ENCODE measurements at places on chromosomes 13 and 19.

GRCh38 chr19:18865973-18866799, 29.8 kb downstream of the CERS1 start:
- DNase-seq = peak; percentile 60

- DNase-seq = peak; percentile 69
These were observed 8.1 kb downstream of the PIK3R2 start for GRCh38 chr19:18160971-18161635.

DNA sequence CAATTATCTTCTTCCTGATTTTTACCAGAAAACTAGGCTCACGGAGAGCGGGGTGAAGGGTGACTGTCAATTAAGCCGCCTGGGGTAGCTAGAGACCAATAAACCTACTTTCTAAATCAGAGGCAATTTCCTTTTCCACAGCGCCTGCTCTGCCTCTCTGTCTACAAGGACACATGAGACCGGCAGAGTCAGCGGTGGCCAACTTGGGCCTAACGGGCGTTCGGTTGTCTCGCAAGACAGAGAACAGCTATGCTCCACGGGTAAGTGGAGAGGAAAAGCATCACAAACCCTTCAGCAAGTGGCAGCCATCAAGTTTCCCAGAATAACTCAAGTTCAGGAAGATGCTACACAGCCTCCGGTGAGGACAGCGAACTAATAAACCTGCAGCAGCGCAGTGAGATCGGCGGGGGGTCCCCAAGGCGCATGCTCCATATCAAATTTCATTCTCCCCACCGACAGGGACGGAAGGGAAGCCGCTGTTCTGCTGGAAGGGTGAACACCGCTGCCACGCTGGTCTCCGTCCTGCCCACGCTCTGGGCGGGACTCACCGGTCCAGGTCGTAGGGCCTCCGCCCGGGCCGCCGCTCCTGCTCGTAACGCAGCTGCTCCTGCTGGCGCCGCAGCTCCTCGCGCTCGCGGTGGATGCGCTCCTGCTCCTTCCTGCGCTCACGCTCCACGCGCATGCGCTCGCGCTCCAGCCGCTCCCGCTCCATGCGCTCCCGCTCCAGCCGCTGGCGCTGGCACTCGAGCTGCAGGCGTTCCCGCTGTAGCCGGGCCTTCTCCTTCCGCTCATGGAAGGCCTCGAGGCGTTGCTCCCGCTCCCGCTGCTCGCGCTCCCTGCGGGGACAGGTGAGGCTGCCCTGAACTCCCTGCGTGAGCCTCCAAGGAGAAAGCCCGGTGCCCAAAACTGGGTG, 25.8 kb upstream of the TINCR start:
- no peak for DNase-seq

DNA sequence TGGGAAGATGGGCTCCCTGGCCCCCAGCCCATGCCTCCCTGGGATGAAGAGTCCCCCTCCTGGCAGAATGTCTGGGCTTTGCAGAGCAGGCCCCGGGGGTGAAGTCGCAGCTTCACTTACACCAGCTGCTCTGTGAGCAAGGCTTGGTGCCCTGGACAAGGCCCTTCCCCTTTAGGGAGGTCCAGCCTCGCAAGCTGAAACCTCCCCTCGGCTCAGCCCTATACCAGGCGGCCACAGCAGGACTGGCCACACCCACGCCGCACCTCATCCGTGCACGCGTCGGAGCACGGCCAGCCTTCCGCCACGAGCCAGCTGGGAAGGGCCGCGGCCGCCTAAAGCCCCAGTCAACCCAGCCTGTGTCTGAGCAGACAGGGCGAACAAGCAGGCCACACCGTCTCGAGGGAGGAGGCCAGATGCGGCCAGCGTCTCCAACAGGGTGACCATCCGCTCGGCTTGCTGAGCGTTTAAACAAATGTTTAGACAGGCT, 83.2 kb upstream of the MCF2L start:
- no peak for DNase-seq

Data from hypothalamus (tissue), 51 donors.